ENCODE measurements at places on chromosomes 1 and 21.
A peak's percentile ranks its signal among the peaks of the same experiment; 100 is the strongest.

DNA sequence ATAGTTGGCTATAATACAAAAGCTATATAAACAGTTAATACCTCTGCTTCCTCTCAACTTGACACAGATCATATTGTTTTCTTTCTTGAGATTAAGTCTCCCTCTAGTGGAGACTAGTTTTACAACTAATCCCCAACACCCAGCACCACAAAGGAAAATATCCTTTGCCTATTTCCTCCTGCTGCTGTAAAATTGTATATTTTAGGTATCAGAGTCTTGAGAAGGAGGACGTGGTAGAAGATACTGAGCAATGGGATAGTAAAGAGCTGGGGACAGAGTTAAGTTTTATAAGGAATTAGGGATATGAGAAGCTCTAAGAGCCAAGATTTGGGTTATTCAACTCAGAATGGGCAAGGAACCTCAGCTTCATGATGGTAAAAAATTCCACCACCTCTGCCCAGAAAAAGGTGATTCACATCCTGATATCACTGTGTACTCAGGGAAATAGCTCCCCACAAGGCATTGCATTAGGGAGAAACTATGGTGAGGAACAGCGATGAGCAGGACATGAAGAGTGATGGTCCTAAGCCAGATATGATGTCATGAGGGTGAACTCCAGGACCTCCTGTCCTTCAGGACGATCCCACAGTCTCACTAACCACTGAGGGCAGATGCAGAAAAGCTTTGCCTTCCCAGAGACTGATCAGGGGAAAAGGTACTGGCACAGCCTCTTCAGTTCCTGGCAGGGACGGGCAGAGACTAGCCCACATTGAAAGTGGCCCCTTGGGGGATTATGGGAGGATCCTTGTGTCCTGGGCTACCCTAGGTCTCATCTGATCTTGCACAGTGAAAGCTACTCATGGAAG lies 14.7 kb upstream of the CFAP126 start:
- DNase-seq = peak; percentile 54

- no peak for DNase-seq
Measured at GRCh38 chr1:51709951-51710350, 93.1 kb downstream of the OSBPL9 start.

DNA sequence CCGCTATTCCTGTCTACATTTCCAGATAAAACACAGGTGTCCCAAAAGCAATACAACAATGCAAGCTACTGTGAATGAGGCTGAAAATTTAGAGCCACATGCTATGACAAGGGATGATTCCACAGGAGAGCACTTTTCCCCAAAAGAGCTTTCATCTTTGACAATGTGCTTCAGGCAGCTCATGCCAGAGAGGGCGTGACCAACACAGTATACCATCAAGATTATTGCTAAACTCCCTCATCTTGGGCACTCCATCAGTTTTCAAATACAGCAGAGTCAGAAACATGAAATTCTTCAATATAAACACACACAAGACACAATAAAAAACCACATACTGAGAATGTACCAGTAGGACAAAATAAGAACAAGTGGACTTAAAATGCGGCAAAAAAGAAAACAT lies 6.7 kb downstream of the GON4L start:
- DNase-seq = no peak

DNA sequence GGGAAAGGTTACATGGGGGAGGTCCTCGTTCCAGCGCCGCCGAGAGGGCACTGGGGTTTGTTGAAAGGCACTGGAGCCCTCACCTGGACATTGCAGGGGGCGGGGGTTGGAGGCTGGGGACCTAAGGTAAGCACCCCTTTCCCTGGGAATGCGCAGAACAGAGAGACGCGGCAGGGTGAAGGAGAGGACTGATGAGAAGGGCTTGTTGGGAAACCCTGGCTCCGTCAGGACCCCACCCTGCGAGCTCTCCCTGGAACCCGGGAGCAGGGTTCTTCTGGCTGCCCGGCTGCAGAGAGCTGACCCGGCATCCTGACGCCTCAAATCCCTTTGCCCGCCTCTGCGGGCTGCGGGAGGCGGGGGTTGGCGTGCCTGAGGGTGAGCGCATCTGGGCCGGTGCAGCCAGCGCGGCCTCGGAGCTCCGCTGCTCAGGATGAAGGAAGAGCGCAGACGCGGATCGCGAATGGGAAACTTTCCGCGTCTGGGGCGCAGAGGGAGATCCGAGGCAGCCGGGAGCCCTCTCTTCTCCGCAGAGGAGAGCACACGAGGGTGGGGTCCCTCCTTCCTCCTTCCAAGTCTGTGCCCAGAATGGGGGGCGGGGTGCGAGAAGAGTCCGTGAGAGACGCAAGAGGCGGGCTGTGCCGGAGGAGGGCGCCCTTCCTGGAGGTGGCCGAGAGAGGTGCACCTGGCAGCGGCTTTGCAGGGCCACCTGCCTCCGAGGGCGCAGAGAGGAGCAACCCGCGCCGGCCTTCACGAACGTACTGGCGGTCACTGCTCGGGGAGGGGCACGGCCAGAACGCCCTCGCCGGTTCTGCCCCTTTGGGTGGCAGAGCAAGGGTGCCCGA lies 2.4 kb downstream of the IGSF21 start:
- DNase-seq = no peak

DNA sequence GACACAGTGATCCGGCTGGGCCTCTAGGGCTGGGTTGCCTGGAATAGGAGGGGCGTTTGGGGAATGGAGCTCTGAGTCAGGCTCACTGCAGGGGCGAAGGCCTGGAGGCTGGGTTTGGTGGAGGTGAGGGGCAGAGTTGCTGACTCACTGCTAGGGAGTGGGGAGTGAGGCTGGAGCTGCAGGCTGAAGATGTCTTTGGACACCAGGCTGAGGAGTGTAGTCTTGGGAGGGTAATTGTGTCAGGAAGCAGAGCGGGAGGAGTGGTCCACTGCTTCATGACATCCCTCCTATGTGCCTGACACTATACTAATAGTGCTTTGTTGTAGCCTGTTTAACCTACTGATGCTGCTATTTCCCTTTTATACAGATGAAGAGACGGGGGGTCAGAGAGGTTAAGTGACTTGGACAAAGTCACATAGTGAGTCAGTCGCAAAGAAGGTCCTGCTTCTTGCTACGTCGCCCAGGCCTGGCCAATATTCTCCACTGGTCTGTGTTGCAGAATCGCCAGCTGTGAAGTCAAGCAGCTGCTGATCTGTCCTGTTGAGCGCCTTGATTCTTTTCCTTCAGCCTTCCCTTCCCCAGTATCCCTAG lies 13.6 kb downstream of the ACTL8 start:
- DNase-seq = no peak

DNA sequence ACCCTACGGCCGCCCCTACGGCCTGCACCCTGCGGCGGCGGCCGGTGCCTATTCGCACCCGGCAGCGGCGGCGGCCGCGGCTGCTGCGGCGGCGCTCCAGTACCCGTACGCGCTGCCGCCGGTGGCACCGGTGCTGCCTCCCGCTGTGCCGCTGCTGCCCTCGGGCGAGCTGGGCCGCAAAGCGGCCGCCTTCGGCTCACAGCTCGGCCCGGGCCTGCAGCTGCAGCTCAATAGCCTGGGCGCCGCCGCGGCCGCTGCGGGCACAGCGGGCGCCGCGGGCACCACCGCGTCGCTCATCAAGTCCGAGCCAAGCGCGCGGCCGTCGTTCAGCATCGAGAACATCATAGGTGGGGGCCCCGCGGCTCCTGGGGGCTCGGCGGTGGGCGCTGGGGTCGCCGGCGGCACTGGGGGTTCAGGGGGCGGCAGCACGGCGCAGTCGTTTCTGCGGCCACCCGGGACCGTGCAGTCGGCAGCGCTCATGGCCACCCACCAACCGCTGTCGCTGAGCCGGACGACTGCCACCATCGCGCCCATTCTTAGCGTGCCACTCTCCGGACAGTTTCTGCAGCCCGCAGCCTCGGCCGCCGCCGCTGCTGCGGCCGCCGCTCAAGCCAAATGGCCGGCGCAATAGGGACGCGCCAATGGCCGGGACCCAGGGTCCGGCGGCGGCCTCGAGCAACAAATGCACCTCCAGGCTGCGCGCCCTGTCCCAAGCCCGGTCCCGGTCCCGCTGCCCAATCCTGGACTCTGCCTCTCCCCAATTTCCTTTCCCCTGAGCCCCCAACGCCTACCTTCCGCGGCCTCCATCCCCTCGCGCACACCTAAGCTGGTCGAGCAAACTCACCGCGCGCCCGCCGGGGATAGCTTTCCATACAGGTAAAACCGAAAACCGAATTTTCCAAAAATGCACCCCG lies 1.8 kb downstream of the FOXD3 start:
- DNase-seq = no peak

DNA sequence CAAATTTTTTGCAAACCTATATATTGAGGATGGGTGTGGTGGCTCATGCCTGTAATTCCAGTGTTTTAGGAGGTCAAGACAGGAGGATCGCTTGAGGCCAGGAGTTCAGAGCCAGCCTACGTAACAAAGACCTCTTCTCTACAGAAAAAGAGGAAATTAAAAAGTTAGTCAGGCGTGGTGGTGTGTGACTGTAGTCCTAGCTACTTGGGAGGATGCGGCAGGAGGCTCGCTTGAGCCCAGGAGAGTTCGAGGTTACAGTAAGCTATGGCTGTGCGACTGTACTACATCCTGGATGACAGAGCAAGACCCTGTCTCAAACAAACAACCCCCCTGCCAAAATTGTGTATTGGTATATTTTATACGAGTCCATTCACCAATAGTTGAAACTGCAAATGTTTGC lies 589.7 kb downstream of the DPYD start:
- no peak for DNase-seq

GRCh38 chr1:233988963-233989696 lies 84.7 kb downstream of the SLC35F3 start:
- DNase-seq = no peak

Data from RWPE1 (cell line).